Camera-type eye (tissue), 1 donor: ENCODE measurements at places on chromosomes 5 and 9. TPM values are rescaled to one million over a fixed set of nuclear protein-coding genes. Genes with fewer than 3 reads are reported as not detected.

The ITGA1 gene
- 51.3 TPM for total RNA-seq

The CDX1 gene
- not detected for total RNA-seq

The FIBCD1 gene
- total RNA-seq, result 10.2 TPM

The RGMB gene
- total RNA-seq, result 31.9 TPM

The ZNF346 gene
- total RNA-seq, result 41.1 TPM

The OBP2B gene
- not detected for total RNA-seq

The OR13C4 gene
- total RNA-seq, result not detected

The FRMD3 gene
- total RNA-seq, result 32.1 TPM

The MARVELD2 gene
- 4.1 TPM for total RNA-seq

The SLC36A2 gene
- not detected for total RNA-seq

The FAM120AOS gene
- 41.9 TPM for total RNA-seq

The MLANA gene
- total RNA-seq, result 27.2 TPM

The APBA1 gene
- 24.6 TPM for total RNA-seq

The NTMT1 gene
- 13.7 TPM for total RNA-seq

The AGXT2 gene
- total RNA-seq, result not detected

The BTNL9 gene
- total RNA-seq, result 4.7 TPM

The DMRT2 gene
- total RNA-seq, result 2.7 TPM

The CFAP157 gene
- not detected for total RNA-seq

The PCDHGA4 gene
- 11.1 TPM for total RNA-seq
